ENCODE measurements at places on chromosomes 1 and 21.

GRCh38 chr1:39413902-39414528 lies 77.4 kb upstream of the BMP8A start:
- no peak for DNase-seq

- DNase-seq, result no peak
Measured at GRCh38 chr21:33036430-33037162, 10.9 kb downstream of the OLIG2 start.

DNA sequence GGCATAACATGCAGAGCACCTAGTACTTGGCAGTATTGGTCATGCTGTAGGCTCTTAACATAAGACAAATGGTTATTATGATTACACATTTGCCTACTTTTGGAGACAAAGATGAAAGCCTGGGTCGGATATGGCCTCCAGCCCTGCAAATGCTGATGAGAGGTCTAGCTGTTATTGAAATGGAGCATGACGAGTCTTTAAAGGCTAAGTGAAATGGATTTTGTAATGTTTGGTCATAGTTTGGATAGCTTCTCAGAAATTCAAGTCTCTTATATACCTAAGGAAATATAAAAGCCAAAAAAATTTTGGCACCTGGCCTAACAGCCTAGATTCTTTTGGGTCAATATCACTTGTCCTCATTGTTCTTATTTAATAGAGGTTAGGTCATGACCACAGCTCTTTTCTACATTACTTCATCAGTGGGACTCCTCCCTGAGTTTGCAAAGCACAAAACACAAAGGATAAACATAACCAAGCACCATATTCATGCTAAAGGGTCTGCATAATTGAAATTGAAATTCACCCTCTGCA lies 69.2 kb upstream of the WLS start:
- no peak for DNase-seq

- no peak for DNase-seq
Measured at GRCh38 chr1:8846263-8846662, 28.8 kb upstream of the RERE start.

DNA sequence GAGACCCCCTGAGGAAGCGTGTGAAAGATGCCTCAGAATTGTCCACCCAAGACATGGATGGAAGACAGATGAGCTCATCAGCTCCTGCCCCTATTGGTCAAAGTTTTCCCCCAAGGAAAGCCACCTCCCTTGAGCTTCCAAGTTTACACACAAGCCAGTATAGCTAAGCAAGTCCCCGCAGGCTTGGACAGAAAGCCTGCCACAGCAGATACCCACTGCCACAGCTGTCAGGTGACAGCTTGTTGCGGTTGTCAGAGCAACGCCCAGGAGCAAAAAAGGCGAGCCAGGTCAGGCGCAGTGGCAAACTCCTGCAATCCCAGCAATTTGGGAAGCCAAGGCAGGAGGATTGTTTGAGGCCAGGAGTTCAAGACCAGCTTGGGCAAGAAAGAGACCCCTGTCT lies 60.9 kb upstream of the IFNAR2 start:
- no peak for DNase-seq

- DNase-seq, result no peak
Measured at GRCh38 chr1:222557148-222557547, 9.2 kb upstream of the HHIPL2 start.

DNA sequence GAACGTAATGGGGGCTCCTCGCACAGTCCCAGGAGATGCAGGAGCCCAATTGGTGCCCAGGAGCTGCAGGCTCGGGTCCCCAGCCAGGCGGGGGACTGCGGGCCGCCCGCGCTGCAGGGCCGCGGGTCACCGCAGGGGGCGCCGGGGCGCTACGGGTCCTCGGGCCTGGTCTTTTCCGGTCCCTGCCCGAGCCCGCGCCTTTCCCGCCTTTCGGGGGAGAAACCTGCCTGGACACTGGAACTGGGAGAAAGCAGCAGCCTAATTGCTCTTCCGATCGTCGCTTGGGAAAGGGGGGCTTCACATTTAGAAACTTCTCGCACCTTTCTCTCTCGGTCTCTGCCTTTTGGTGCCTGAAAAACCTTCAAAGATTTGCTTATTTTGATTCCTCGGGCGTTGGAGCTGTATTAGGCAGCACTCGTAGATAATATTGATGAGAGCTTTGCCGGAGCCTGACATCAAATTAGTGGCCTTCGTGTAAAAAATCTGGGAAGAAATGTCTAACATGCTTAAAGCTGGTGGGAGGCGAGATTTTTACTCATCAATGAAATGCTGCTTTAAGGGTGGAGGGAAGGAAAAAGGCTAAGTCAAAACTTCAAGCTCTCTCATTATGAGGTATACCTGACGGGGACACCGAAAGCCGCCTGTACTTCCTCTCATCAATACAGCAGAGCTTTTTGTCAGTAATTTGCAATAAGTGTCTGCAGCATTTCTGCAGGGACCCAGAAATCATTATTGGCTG lies 12.6 kb upstream of the BARHL2 start:
- no peak for DNase-seq

DNA sequence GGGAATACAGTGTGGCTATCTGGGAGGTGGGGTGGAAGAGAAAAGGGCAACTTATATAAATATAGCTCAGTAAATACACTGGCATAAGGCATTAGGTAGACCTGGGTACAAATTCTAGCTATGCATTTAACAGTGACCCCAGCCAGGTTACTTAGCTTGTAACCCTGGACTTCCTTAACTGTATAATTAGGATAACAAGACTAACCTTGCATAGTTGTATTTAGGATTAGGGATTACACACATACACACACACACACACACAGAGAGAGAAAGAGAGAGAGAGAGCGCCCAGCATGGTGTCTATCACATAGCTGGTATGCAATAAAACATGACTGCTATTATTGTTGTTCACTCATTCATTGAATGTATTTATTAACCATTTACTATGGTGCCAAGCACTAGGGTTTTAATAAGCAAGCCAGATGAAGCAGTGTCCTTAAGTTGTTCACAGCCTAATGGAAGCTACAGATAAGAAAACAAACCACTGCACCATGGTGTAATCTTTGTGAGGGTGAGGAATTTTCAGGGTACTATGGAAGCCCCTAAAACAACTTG lies 251.4 kb downstream of the ZNF648 start:
- no peak for DNase-seq

DNA sequence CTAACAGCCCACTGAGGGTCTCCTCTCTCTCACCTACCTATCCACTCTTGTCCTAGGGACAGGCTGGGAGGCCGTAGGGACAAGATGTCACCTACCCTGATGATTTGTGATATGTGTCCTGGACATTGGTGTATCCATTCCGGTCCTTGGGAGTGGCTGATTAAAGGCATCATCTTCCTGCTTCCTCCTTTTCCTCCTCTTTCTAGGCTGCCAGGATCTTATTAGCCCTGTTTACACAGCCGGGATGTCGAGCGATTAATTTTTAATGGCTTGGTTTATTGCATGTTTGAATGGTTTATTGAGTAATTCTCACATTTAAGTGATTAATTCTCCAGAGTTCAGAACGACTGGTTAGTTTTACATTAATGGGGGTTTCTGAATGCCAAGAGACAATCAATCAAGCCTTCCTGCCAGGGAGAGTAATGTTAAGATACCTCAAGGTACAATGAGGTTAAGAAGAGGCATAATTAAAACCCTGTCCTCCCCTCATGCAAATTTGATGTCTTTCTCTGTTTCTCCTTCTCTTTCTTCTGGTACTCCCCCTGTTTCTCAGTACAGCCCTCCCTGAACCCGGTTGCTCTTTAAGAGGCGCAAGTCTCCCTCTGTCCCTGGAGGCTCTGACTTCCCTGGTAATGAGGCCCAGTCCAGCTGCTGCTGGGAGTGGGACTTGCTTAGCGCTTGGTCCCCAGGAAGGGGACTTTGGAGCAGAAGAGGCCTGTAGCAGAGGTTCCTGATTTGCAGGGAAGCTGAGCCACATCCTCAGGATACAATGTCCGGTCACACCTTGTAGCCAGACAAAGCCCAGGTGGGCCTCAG lies 50.9 kb downstream of the ACTL8 start:
- no peak for DNase-seq

- DNase-seq, result no peak
Measured at GRCh38 chr1:162252214-162252613, 124.4 kb downstream of the SPATA46 start.

DNA sequence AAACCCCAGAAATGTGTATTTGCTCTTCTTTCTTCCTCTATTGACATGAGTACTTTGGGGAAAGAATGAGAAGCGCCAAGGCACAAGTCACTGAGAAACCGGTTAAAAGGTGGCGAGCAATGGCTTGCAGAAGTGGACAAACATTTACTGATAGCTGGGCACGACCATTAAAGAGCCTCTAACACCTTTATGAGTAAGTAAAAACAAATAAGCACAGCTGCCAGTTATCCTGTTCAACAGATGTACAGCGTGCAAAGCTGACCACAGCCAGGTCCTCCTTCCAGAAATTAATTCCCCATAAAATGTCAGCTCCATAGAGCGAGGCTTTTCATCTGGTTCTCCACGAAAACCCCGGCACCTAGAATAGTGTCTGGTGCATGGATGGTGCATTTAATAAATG lies 72.7 kb downstream of the CAPZB start:
- DNase-seq, result no peak

DNA sequence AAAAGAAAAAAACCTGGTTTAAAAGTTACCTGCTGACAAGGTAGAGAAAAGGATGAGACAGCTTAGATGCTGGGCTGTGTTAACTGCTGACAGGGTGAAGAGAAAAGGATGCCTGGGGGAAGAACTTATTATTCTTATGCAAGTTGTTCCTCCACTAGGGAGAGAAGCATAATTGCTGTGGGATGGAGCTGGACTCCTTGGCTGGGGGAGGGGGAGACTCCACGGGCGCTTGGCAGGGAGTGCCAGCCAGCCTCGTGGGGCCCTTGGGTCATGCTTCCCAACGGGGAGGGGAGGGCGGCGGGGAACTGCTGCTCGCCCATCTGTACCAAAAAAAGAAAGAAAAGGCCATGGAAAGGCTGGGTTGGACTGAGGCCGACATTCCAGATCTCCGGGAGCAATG lies 47.2 kb downstream of the SYCP1 start:
- DNase-seq, result no peak

GRCh38 chr1:198480876-198481275 lies 59.6 kb downstream of the ATP6V1G3 start:
- DNase-seq, result no peak

DNA sequence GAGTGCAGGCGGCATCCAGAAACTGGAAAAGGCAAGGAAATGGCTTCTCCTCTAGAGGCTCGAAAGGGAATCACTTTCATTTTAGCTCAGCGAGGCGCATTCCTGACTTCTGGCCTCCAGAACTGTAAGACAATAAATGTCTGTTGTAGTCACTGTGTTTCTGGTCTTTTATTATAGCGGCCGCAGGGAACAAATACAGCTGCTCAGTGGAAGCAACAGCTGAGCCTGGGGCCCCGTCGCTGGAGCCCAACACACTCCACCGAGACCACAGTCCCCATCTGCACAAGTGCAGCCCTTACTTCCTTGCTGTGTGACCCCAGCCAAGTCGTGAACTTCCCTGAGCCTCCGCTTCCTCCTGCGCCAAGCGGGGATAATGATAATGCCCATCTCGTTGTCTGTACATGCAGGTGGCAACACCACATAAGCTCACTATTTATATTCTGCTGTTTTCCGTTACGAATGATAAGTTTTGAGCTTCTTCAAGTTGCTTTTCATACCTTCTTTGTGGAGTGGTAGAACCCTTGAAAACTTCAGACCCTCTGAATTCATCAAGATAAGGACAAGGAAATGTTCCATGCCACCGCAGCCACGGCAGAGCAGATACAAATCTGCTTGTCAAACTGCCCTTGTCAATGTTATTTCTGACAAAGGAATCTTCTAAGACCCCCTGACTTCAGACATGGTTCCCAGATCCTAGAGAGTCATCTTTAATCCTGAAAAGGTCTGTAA lies 3.2 kb upstream of the LAPTM5 start:
- no peak for DNase-seq

DNA sequence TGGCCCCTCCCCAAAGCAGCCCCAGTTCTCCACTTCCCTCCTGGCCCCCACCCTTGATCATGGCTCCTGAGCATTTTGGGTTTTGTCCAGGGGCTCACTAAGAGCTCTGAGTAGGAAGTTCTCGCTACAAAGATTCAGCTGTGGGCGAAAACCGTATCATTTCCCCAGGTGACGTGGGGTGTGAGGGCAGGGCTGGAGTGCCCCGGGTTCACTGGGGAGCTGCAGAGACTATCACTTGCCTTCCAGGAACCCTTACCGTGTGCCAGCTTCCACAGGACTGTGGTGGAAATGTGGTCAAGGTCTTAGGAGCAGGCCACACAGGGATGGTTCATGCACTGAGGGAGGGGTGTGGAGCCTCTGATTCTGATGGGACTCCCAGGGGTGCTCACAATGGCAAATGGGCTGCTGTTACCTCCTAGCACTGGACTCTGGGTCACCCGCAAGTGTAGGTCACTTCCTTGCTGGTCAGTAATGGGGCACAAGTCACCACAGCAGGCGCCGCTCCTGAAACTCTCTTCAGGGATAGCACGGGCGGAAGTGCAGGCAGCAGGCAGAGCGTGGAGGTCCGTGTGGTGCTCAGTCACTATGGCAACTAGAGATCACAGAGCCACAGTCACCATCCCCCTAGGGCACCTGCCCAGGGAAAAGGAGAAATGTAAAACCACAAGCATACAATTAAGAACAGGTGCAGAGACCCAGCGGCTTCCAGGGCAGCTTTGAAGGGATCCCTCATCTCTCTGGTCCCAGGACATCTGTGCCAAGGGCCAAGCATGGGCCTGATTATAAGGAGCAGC lies 35.4 kb downstream of the RSPH1 start:
- DNase-seq, result no peak

DNA sequence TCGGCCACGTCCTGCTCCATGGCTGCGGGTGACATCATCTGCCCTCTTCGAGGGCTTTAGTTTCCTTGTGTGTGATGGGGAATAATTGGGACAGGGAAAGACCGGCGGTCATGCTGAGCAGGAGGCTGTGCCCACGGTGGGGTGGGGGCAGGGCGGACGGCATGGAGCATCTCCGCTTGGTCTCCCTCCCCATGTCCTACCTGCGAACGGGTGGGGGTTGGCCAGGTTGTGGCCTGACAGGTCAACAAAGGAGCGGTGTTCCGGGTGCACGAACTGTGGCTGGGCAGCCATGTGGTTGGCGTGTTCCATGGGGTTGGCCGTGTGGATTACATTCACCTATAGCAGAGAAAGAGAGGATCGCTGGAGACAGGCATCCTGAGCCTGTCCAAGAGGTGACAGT lies 80.0 kb downstream of the PIK3CD start:
- DNase-seq, result no peak

GRCh38 chr21:44050276-44050675 lies 38.2 kb downstream of the TRAPPC10 start:
- no peak for DNase-seq

DNA sequence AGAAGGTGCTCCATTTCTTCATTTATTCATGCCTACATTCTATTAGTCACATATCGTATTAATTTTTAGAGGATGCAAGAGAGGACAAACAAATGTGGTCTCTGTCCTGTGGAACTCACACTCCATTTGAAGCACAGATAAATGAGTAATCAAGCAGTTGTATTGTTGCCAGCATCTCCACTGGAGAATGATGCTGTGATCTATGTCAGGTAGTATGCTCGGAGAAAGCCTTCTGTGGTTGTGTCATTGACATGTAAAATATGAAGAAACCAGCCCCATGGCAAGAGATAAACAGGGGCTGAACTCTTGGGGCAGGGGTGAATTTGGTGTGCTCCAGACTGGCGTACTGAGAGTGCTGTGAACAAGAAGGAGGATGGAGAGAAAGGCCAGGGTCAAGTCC lies 101.2 kb downstream of the FASLG start:
- no peak for DNase-seq

GRCh38 chr1:163397451-163398200 lies 75.9 kb downstream of the NUF2 start:
- DNase-seq, result no peak

- no peak for DNase-seq
Measured at GRCh38 chr1:32892368-32893197, 6.3 kb downstream of the HPCA start.
